Sigmoid colon (tissue), 7 donors: ENCODE measurements at places on chromosomes 7 and 10.

- DNase-seq: no peak
These were observed 2.0 kb downstream of the EIF3A start for GRCh38 chr10:119078422-119079179.

- no peak for DNase-seq
These were observed 21.9 kb downstream of the UNC5B start for GRCh38 chr10:71234004-71234894.

- no peak for DNase-seq
These were observed 177.9 kb upstream of the PLXDC2 start for GRCh38 chr10:19638182-19638895.

- DNase-seq: peak; percentile 59
These were observed 13.4 kb upstream of the CRYGN start for GRCh38 chr7:151453326-151453791.

DNA sequence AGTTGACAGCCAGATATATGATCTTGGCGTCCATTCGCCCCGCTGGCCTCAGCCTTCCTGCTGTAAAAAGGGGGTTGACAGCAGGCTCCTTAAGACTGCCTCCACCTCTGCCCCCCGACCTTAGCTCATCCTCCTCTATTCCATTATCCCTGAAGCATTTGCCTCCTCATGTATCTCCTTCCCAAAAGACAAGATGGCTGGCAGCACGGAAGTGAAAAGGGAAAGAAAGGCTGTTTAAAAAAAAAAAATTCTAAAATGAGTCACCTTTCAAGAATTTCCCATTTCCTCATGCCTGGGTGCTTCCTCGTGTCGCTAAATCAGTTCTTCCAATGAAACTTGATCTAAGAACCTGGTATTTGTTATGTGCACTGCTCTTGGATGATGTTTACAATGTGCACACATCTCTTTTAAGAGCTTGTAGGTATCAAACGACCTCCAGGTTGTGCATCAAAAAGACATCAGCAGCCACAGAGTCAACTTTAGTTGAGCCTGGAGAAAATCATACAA is 1.7 kb downstream of the SCRN1 start:
- DNase-seq: no peak

DNA sequence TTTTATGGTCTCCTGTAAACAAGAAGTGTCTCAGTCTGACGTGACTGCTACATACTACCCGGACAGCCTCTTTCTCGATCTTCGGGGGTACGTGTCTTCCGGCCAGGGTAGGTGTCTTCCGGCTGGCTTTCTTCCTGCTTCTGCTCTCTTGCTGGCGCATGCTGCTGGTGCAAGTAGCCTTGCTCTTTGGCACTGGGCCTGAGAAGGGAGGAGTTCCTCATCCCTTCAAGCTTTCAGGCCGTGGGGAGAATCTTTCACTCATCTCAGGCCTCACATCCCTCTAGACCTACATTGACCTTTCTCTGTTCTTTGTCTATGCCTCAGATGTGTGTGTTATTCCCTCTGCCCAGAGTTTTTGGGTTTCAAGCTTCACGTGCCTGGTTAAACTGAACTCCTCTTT is 130.4 kb downstream of the JCAD start:
- no peak for DNase-seq

DNA sequence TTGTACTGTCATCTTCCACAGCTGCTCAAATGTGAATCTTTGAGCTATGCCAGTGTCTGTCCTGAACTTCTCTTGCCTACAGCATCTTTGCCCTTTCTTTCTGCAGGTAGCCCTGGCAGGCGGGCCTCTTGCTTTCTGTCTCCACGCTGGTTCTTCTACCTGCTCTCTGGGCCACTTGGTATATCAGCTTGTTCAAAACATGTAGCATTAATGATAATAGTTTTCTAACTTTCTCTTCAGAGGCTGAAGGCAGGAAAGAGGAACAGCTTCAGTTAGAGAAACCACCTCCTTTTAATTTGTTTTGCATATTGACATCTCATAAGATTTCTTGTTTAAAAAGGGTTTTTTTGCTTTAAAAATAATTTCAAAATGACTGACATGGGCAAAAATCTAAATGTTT is 923 bp upstream of the FGL2 start:
- DNase-seq: no peak

DNA sequence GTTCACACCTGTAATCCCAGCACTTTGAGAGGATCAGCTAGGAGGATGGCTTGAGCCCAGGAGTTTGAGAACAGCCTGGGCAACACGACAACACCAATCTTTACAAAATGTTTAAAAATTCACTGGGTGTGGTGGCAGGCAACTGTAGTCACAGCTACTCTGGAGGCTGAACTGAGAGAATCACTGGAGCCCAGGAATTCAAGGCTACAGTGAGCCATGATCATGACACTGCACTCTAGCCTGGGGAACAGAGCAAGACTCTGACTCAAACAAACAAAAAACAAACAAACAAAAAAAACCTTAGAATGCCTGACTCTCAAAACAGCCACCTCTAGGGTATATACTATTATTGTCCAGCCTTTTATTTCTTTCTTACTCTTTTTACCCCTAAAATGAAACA is 56.5 kb upstream of the PAPSS2 start:
- no peak for DNase-seq

DNA sequence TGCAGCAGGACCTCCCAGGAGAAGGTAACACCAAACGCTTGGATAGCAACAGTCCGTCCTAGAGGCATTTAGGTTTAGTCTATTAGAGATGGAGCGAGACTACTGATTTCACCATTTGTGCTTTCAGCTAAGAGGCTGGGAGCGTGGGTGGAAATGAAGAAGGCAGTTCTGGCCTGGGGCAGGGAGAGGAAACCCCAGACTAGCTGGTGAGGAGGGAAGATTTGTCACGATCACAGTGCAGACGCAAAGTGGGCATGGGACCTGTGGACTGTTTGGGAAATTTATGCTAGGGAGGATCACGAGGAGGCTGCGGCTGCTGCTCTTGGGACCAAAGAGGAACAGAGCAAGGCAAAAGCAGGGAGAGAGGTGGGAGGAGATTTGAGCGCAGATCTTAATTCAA is 130.4 kb upstream of the AOAH start:
- no peak for DNase-seq

DNA sequence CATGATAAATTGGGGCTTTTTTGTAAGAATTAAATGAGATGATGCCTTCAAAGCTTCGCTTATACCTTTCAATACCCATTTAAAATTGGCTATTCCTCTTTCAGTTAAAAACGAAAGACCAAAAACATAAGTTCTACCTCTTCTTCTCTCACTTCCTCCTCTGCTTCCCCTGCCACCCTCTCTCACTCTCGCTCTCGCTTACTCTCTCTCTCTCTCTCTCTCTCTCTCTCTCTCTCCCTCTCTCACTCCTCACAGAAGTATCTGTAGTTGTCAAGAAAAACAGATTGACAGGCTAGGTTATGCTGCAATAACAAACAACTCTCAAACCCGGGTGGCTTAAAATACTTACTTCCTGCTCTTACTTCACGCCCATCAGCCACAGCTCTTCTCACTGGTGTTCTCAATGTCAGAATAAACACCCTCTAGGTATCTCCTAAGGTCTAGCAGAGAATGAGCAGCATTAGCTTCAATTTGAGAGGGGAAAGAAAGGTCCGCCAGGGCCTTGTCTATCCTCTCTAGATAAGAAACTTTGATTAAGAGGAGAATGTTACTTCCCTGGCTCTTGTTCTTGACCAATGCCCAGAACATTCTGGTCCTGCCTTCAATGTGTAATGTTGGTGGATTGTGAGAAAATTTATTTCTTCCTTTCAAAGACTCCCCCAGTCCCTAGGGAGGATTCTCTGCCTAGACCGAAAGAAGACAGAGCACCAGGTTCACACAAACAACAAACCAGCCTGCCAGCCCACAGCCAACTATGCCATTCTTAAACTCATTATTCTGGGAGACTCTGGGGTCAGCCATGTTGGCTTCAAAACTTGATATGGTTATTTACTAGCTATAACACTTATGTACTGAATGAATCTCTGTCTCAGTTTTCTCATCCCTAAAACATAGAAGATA is 1028.7 kb downstream of the XPNPEP1 start:
- no peak for DNase-seq

GRCh38 chr7:28062197-28062991 is 118.2 kb downstream of the JAZF1 start:
- peak; percentile 90 for DNase-seq

GRCh38 chr10:71740069-71740653 is 20.6 kb upstream of the C10orf105 start:
- DNase-seq: no peak

GRCh38 chr7:132004529-132004928 is 448.1 kb upstream of the PODXL start:
- no peak for DNase-seq

- DNase-seq: peak; percentile 67
These were observed 238.5 kb downstream of the PHF14 start for GRCh38 chr7:11212080-11212711.

DNA sequence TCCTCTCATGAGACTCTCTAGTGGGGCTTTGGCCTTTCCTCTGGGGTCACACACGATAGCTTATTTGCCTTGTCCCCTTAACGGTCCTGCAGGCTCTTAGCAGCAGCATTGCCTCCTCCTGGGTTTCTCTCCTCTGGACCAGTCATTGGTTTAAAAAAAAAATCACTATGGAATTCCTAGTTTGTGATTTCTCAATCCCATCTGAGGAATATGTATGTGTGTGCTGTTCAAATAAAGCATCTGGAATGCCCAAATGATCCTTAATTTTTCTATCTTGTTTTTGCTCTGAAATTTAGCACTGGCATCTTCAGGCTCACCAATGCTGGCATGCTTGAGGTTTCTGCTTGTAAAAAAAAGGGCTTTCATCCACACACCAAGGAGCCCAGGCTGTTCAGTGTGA is 30.5 kb downstream of the ACTA2 start:
- DNase-seq: no peak

DNA sequence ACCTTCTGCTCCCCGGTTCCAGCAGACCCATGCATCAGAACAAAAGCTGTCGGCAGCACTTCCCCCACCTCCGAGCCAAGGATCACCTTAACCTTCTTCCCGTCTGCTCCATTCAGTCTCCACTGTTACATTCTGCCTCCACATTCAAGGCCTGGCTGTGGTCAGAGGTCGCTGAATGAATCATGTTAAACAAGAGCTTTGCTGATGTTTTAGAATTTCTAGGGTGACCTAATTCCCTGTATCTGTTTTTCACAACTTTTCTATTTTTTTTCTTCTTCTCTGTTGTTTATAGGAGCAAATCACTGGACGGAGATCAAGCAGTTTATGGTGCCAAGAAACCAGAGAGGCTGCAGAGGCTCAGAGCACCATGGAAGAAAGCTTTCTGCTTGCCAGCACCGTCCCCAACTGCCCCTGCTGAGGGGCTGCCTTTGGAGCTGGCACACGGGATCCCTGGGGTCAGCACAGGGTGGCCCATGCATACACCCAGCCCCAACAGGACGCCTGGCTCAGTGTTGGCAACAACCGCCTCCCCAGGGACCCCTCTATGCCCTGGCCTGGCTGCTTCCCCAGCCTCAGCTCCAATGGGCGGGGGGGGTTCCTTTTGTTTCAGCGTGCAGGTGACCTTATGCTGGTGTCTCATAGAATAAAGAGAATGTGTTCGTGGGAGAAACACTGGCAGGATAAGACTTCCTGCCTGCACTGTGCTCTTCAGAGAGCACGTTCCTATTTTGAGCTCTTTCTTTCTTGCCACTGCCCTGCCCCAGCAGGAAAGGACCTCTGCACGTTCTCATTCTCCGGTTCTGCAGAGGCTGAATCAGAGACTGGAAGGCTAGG is 182.7 kb upstream of the LYZL2 start:
- DNase-seq: peak; percentile 89

DNA sequence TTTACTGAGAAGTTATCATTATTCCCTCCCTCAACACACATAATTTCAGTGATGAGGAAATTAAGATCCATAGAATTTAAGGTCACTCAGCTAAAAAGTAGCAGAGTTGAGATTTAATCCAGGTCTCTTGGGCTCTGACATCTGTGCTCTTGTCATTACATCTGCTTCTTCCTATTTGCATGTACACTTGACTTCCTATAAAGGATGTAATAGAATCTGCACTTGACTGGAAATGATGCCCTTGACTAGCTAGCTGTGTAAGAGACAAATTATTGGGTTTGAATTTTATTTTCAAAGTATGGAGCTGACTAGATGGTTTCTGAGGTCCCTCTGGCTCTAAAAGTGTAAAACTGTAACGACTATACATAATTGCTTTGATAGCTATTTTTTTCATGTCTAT is 59.5 kb downstream of the AGK start:
- no peak for DNase-seq

DNA sequence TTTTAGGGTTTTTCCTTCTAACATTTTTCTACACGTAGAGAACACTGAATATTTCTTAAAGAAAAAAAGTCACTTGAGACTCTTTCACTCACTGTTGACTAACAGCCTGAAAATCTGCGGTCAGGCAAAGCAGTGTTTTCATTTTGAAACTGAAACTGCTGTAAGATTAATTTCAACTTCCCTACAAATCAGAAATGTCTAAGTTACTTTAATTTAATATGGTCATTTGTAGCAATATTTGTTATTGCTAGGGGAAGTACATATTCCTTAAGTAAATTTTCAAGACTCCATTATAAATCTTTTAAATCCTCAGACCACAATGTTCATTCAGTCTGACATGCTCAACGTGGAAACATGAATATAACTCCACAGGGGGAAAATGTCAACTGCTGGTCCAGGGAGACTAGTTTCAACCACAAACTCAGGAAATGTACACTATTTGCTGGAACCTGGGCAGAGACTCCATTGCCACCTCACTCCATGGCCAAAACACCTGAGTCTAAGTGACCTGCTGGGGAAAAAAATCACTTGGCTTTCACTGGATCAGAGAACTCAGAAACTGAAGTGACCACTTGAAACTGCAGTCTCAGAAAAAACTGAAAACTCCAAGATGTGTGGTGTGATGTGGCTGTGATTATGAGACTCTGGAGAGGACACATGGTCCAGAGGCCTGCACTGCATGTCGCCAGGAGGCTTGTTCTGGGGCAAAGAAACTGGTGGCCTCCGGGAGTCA is 161.2 kb downstream of the TAX1BP1 start:
- DNase-seq: no peak

DNA sequence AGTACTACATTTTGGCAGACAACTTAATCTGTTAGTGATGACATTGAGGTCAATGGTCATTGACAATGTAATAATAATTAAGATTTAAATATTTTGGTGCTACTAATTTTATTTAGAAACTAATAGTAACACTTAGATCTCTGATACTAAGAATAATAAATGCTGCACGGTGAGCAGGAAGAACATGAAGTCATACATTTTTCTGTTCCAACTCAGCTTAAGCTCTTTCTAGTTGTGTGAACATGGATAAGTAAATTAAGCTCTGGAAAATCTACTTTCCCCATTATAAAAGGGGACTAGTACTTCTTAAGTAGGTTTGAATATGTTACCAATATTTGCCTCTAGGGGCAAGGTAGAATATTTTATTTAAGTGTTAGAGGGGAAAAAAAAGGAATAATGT is 65.9 kb upstream of the MEOX2 start:
- DNase-seq: no peak

DNA sequence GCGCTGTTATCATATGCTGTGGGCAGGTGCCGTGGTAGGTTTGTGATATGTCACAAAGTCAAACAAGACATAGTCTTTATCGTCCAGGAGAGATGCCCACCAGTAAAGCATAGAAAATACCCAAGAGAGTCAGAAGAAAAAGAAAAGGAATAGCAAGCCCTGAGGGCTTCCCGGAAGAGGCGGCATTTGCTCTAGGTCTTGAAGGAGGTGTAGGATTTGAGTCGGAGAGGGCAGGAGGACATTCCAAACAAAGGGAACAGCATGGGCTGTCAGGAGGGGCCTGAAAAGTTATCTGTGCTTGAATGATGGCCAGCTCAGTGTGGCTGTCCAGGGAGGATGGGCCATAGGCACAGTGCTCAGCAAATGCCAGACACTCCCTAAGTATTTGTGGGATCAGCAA is 42.2 kb downstream of the COL13A1 start:
- no peak for DNase-seq

- no peak for DNase-seq
These were observed 22.5 kb downstream of the ADCY1 start for GRCh38 chr7:45596665-45597095.

- DNase-seq: no peak
These were observed 62.9 kb upstream of the ZMIZ2 start for GRCh38 chr7:44685723-44686122.
